GM12878 (cell line): ENCODE measurements at places on chromosomes 7 and 10. TPM values are rescaled to one million over a fixed set of nuclear protein-coding genes. Genes with fewer than 3 reads are reported as not detected.

The VOPP1 gene
- total RNA-seq = 205 and 206 TPM in 2 replicates

The ZNF853 gene
- total RNA-seq = 0.11 and 0.13 TPM in 2 replicates

DNA sequence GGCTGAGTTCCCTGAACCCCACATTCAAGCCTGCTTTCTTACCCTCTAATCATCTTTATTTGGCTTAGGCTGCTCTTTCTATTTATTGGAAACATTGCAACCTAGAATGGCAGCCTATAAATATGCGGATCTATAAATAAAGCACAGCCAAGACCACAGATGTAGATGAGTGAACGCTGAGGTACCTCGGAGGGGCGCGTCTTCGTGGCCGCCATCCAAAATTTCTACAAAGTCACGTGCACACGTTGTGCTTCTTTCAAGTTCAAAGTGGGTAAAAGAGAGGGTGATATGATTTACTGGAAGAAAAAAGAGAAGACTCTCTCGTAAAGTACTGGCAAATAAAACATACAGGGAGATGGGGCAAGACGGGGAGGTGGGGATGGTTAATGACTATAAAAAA is 132.6 kb upstream of the RSU1 start:
- DNase-seq = no peak

DNA sequence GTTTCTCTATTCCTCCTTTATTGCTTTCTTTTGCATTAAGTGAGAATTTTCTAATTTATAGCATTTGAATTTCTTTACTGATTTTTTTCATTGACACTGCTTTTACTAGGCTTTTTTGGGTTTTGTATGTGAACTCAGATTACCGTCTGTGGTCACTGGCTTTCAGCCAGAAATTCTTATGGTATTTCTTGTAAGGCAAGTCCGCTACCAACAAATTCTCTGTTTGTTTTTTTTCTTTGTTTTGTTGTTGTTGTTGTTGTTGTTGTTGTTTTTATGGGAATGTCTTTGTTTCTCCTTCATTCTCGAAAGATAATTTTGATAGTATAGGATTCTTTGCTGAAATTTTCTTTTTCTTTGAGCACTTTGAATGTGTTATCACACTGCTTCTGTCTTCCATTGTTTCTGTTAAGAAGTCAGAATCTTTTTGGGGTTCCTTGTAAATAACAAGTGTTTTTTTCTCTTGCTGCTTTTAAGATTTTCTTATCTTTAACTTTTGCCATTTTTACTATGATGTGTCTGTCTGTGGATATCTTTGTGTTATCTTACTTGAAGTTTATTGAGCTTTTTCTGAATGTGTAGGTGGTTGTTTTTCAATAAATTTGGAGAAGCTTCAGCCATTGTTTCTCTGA is 7.2 kb downstream of the NET1 start:
- no peak for DNase-seq

DNA sequence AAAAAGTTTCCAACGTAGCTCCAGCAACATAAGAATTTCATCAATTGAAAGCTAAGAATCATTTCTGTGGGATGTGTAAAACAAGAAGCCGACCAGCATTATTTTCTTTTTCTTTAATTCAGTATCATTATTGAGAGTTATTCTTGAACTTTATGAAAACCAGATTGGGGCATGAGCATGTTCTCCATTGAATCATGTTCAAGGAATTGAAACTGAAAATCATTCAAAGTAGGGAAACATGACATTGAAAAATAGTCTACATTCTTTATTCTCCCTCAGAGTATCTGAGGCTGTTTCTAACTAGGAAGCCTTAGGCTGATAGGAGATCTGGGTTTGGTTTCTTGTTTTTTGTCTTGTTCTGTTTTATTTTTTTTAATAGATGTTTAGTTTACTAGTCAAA is 253.7 kb downstream of the DYNC1I1 start:
- DNase-seq = no peak

- no peak for DNase-seq
These were observed 87.6 kb upstream of the SEMA3D start for GRCh38 chr7:85274454-85274853.
